ENCODE measurements at places on chromosomes 1 and 21.

- DNase-seq: no peak
Measured at GRCh38 chr1:88228114-88228513, 456.0 kb upstream of the PKN2 start.

DNA sequence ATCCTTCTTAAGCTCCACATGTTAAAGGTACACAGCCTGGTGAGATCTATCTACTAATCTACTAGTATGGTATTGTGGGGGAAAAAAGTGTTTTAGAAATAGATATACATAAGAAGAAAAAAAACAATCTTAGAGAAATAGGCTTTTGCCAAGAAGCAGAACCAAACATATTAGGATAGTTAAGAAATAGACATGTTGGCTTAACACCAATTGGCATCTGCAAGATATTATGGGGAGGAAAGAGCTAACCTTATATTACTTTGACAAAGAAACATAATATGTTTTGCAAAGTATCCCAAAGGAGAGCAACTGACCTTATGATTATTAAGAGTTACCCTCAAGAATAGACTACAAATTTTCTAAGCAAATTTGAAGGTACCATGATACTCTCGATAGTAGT, 202.9 kb downstream of the BRINP3 start:
- DNase-seq: no peak

GRCh38 chr1:226650236-226650841, 88.7 kb downstream of the ITPKB start:
- no peak for DNase-seq

DNA sequence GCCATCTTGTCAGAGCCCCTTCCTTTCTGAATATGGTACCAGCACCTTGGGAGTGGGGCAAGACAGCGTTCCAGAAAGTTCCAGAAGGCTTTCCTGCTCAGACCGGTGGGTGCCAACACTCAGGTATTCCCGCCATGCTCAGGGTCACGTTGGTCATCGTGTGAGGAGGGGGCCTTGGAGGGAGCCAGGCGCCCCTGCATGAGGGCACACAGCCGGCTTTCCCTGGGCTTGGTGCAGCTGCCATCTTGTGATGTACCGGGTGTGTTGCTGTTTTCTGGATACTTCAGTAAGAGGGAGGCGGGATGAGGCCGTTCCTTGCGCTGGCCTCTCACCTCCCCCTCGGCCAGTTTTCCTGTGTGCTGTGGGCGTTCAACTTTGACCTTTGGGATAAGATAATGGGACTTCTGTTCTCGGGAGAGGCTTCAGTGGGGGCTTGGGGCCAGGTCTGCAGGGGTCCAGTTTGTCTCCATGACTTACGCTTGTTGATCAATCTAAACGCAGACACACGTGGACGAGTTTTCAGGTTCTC, 69.7 kb downstream of the PRDM16 start:
- no peak for DNase-seq

GRCh38 chr1:169584483-169585144, 1.7 kb downstream of the F5 start:
- DNase-seq: no peak

DNA sequence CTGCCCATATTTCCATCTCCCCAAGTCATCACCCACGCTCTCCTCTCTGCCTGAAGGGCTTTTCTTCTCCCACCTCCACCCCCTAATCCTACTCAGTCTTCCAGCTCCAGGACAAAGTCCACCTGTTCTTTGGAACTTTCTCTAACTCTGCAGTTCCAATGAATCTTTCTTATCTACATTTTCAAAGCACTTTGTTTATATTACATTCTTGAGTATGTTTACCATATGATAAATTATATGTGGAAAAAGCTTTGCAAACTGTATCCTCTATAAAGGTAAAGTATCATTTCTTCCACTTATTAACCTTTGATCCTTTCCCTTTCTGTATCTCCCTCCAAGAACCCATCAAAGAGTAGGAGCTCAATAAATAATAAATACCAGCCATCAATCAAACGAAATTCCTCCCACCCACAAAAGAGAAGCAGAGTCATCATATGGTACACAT, 39.7 kb downstream of the TTC13 start:
- DNase-seq: no peak

- DNase-seq: no peak
Measured at GRCh38 chr1:242002510-242002909, 3.6 kb upstream of the MAP1LC3C start.

GRCh38 chr1:176939993-176940392, 224.5 kb downstream of the ASTN1 start:
- no peak for DNase-seq

DNA sequence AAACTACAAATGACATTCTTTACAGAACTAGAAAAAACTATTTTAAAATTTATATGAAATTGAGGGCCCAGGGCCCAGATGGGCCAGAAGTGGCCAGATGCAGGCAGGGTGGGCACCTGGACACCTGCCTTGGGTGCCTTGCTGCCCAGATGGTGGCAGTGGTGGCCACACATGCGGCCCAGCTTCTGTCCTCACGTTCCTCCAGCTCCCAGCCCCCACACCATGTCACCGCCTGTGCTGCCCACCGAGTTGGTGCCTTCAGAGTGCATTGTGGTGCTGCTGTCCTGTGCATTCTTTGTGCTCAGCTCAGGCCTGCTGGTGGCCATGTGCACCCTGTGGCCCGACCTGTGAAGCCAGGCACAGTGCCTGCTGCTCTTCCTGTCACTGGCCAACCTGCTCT, 216.8 kb upstream of the CXADR start:
- no peak for DNase-seq

DNA sequence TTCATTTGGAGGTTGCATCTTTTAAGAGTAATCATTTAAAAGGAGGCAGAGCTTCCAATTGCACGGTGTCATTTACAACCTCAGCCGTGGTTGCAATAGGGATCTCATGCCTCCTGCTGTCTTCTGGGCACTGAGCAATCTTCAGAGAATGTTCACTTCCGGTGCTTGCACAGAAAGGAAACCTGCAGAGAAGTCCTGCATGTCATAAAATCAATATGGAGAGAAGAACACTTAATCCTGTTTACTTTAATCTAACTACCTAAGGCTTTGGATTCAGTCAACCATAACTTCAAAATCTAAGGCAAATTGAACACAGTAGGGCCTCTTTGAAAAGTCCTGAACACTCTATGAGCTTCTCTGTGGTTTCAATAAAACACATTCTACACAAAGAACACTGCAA, 11.3 kb upstream of the MAP10 start:
- DNase-seq: peak; percentile 21

- no peak for DNase-seq
Measured at GRCh38 chr1:1921901-1922701, 3.0 kb upstream of the TMEM52 start.

- peak; percentile 97 for DNase-seq
Measured at GRCh38 chr1:53249706-53250105, 11.4 kb upstream of the MAGOH start.

GRCh38 chr1:161192476-161193465, 6.1 kb downstream of the ADAMTS4 start:
- peak; percentile 79 for DNase-seq

GRCh38 chr1:98268316-98268715, 347.5 kb upstream of the DPYD start:
- no peak for DNase-seq

- no peak for DNase-seq
Measured at GRCh38 chr1:84164567-84165021, 20.5 kb downstream of the PRKACB start.

DNA sequence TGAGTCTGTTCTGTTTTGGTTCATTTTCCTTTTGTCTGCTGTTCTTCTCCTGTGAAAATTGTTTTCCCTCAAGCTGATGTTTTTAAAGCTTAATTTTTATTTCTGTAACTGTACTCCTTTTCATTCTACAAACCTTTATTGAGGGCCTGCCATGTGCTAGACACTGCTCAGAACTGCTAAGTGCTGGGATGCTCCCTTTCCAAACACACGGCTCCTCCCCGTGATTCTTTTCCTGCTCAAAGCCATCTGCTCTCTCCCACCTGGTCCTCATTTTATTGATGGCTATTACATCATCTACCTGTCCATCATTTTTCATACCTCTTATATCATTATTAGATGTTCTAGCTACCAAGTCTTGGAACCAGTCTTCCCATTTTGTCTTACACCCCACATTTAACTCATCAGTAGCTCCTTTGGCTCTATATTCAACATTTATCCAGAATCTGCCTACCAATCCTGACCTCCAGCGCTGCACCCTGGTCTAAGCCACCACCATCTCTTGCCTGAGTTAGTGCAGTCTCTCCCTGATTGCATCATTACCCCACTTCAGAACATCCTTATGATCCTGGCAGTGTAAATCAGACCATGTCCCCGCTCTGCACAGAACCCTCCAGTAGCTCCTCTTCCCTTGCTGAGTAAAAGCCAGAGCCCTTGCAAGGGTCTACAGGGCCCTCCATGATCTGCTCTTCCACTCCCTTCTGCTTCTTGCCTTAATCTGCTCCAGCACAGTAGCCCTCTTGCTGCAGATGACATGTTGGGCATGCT, 118.1 kb downstream of the CACNA1E start:
- peak; percentile 17 for DNase-seq

DNA sequence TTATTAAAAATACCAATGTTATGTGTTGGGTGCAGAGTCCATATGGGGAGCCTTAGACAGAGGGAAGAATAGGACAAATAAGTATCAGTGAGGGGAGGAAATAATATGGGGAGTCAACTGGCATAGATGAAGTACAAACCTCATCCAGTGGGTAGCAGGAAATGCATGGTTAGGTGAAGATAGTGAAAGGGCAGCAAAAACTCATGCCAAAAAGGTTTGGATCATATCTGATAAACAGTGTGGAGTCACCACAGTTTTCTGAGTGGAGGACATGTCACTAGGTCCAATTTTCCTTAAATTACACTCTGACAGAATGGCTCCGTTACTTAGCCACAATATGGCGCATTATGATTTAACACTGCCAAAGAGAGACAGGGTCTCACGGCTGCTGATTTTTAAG, 10.3 kb downstream of the DUSP23 start:
- DNase-seq: no peak

DNA sequence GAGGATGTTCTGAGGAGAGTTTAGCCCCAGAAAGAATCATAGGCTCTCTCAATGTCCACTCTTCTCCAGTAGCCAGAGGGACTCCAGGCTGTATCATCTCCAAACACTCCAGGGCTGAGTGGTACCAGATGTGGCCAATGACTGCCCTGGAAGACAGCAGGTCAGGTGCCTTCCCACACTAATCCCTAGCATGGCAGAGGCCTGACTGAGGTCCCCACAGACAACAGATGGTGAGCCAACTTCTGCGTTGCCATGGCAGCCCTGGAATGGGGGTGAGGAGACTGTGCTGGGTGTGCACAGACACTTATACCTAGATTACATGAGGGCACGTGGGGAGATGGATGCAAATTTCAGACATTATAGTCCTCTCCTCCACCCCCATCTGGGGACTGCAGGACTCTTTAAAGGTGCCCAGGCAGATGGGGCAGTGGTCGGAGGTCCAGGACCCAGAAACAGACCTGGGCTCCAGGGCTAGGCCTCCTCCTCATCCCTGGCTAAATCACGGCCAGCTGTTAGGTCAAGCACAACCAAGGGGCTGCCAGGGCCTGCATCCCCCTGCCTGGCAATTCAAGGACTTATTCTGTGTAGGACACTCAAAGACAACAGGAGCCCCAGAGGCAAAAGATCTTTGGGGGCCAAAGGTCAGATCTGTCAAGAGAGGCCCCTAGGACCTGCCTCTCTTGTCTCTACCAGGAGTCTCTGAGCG, 42.9 kb downstream of the CAMK2N1 start:
- DNase-seq: peak; percentile 84

DNA sequence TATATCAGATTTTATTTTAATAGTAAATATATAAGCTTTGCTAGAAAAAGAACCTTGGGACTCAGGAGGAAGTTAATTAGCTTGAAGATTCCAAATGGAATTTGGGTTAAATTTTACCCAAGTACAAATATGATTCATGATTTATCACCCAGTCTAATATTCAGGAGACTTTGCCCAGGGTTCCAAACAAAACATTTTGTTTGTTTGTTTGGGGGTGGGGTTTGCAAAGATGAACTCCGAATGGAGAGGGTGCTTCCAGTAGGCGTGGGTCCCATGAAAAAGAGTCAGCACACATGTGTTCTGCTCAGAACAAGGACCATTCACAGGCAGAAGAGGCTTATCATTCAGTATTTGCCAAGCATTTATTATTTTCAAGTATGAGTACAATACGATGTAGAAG, 23.5 kb downstream of the KCNT2 start:
- no peak for DNase-seq

- no peak for DNase-seq
Measured at GRCh38 chr1:117169871-117170596, 40.7 kb downstream of the VTCN1 start.

GRCh38 chr1:224047538-224047937, 66.4 kb upstream of the FBXO28 start:
- no peak for DNase-seq

DNA sequence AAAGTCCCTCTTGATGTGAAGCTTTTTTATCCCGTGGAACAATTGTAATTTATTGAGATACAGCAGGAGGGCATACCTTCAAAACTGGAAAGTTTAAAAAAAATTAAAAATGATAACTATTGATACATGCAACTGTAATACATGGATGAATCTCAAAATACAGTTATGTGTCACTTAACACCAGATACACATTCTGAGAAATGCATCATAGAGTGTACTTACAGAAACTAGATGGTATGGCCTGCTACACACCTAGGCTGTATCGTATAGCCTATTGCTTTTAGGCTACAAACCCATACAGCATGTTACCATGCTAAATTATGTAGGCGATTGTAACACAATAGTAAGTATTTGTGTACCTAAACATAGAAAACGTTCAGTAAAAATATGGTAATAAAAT, 7.1 kb upstream of the AKNAD1 start:
- DNase-seq: no peak

GRCh38 chr1:206472454-206472853, 2.2 kb downstream of the IKBKE start:
- DNase-seq: no peak

DNA sequence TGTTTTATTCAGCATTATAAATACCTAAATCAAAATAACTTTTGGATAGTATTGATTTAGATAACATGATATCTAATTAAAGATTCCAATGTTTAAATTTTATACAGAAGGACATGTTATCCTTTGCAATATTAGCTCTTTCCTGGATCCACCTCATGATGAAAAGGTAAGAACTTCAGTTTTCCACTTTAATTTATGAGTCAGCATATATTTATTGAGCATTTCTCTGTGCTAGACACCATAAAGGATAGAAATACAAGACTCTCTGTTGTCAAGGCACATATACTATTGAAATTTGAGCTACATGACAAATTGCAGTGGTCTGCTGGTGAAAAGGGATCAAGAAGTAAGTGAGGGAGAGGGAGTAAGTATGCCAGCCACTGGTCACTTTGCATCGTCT, 68.1 kb upstream of the EXO1 start:
- DNase-seq: no peak

DNA sequence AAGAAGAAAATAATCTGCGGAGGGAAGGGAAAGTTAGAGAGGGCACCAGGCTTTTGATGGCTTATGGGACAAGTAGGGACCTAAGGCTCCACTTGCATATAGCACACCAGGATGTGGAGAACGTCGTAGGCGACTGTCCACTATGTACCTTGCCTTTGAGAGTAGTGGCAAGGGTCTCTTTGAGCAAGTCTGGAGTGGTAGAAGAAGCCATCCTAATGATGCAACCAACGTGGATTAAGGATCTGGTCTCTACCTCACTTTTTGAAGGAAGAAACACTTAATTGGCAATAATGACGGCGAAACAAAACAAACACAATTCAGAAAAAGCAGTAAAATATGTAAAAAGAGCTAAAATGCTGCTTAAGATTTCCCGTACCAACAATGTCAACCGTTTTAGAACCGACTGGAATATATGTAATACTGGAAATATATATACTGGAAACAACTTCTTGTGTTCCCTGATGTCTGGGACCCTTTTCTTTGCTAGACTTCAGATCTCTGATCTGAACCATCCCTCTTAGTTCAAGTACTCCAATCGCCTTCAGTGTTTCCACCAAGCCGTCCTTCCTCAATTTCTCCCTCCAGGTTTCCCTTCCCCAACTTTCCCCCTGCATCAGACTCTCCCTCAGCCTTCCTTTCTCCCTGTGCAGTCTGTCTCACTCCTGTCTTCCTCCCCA, 821 bp upstream of the KHDRBS1 start:
- no peak for DNase-seq

All from NCI-H2171 treated with DMSO at 0.1 percent for 48 hours (cell line).